ENCODE measurements at places on chromosomes 6 and 20.

DNA sequence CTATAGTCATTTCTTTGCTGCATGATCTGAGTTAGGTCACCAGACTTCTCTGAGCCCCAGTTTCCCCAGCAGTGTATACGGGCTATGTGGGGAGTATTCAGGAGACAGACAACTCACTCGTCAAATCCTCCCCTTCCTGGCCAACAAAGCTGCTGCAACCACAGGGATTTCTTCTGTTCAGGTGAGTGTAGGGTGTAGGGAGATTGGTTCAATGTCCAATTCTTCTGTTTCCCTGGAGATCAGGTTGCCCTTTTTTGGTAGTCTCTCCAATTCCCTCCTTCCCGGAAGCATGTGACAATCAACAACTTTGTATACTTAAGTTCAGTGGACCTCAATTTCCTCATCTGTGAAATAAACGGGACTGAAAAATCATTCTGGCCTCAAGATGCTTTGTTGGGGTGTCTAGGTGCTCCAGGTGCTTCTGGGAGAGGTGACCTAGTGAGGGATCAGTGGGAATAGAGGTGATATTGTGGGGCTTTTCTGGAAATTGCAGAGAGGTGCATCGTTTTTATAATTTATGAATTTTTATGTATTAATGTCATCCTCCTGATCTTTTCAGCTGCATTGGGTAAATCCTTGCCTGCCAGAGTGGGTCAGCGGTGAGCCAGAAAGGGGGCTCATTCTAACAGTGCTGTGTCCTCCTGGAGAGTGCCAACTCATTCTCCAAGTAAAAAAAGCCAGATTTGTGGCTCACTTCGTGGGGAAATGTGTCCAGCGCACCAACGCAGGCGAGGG is 594 bp upstream of the CDKN1A start:
- DNase-seq: no peak

GRCh38 chr6:145051661-145052060 is 683.7 kb downstream of the EPM2A start:
- DNase-seq: no peak

DNA sequence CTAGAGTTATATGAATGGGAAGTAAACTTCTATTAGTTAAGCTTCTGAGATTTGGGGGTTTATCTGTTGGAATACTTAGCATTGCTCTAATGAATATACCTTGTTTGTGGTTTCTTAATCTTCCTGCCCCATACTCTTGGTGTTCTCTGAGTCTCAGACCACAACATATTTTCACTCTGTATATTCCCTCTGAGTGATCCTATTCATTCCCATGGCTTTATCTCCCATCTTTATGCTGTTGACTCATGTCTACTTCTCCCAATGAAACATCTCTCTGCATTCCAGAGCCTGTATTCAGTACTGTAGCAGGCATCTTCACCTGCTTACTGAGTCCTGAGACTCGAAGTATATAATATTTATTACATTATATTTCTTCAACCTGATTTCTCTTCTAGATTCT is 283.7 kb upstream of the MAP3K7 start:
- no peak for DNase-seq

- DNase-seq: no peak
Observed at GRCh38 chr6:159953091-159953601, 15.7 kb upstream of the IGF2R start.

GRCh38 chr20:53036992-53037391 is 64.8 kb downstream of the TSHZ2 start:
- DNase-seq: no peak

GRCh38 chr20:16423311-16424212 is 149.7 kb downstream of the KIF16B start:
- DNase-seq: no peak
